ENCODE measurements at places on chromosomes 7 and 10.

- no peak for DNase-seq
Observed at GRCh38 chr10:112535531-112535951, 88.5 kb downstream of the VTI1A start.

DNA sequence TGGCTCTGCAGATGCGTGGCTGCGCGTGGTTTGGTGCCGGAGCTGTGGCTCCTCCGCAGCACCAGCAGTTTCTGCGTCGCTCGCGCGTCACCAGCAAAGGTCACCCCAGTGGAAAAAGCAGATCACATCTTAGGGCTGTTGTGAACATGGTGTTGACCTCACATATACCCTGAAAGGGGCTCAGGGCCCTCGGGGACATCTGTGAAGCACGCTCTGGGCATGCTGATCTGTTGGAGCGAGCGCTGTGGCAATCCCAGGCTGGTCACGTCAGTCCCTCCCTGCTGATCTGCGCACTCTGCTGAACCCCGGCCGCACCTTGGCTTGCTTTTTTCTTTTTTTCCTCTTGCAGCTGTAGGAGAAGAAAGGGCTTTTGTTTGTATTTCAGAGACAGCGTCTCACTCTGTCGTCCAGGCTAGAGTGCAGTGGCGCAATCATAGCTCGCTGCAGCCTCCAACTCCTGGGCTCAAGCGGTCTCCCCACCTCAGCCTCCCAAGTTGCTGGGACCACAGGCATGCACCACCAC lies 33.3 kb upstream of the AP5Z1 start:
- DNase-seq, result no peak

GRCh38 chr7:95609277-95609971 lies 13.1 kb upstream of the PDK4 start:
- DNase-seq, result peak; percentile 45

DNA sequence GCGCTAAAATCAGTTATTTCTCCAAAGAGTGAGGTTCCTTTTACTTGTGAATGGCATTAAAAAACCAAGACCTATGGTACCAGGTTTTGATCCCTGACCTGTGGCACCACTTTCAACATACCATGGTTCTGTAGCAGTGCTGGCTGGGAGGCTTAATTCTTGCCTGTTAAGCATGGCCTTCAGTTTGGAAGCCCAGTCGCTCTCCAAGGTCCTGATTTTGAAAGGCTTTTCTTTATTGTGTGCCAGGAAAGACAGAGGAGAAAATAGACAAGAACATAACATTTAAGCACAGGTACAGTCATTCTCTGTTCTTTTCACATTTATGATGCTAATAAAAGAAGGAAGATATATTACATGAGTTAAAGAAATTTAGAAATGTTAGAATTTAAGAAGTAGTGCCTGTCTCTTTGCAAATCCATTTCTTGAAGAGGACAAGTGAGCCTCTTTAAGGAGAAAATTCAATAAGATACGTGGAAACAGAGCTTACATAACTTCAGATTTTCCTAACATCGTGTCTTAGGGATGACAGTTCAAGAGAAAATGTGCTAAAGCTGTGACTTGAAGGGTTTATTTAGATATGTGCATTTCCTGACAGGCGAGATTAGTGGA lies 357.6 kb downstream of the DPP6 start:
- no peak for DNase-seq
